ENCODE measurements at places on chromosomes 3 and 15.
A peak's percentile ranks its signal among the peaks of the same experiment; 100 is the strongest.

DNA sequence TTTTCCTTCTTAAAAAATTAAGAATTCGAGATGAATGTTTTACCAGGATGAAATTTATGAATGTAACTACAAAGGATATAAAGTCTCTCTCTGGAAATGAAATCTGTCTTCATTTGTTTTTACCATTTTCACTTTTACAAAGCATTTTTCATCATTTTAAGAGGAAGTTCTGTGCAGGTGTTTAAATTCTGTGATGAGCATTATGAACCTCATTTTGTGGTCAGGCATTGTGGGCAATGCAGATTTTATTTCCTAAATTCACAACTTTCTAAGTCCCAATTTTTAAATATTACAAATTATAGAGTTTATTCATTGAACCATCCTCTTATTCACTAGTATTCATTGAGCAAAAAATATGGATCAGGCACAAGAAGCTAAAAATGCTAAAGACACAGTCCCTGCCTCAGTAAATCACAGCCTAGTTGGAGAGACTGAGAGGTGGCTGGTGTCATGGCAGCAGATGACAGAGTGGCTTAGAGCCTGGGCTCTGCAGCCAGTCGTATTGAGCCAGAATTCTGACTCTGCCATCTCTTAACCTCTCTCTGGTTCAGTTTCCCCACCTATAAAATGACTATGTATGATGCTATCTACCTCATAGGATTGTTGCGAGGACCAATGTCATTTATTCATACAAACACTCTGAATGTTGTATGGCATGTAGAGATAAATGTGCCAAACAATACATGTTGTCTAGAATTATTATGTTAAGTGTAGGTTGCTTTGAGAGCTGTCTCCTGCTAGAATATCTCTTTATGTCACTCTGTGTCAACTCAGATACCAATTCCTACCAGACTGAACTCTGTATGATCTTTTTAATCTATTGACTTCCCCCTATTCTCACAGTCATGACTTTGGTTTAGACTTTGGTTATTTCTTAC is 7.5 kb upstream of the TGFBR2 start:
- DNase-seq, result no peak

DNA sequence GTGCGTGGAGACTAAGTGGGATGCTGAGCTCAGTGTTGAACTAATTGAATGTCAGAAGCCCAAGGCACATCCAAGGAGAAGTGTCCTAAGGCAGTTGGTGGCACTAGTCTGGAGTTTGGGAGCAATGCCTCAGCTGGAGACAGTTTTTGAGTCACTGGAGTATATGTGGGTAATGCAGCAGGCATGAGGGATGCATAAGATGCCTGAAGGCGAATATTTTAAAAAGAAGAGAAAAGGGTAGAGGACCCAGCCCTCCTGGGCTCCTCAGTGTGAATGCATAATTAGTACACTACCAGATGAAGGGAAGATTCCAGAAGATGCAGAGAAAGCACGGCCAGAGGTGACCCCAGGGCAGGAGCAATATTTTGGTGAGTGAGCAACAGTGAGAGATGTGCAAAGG is 25.1 kb upstream of the PROK2 start:
- DNase-seq, result no peak

DNA sequence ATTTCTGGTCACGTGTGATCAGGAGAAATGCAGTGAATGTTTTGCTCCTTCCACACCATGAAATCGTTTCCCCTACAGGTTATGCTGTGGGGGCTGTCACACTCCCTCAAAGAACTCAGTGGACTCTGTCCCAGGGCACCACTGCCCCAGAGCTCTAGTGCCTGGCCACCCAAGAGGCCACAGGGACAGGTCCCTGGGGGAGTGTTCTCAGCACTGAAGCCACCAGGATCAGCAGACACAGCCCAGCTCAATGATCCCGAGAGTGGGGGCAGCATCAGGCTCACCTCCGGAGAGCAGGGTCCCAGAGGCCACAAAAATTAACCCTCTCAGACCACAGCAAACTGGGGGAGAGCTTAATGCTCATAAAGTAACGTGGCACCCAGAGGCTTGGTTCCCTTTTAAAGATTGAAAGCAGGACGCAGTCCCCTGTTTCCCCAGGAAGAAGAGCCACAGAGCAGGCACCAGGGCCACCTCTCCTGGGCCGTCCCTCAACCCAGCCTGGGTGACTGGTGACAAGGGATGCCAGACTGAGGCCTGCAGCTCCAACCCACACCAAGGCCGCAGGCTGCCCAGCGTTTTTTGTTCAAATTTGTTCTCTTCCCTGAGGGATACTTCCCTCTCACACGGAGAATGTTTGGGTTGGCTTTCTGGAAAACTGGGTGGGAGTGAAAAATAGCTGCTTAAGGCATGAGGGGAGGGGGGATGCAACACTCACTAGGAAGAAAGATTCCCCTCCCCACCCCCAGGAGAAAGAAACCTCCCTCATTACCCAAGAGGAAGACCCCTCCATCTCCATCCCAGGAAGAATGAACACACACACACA is 123.3 kb upstream of the IGF1R start:
- no peak for DNase-seq

DNA sequence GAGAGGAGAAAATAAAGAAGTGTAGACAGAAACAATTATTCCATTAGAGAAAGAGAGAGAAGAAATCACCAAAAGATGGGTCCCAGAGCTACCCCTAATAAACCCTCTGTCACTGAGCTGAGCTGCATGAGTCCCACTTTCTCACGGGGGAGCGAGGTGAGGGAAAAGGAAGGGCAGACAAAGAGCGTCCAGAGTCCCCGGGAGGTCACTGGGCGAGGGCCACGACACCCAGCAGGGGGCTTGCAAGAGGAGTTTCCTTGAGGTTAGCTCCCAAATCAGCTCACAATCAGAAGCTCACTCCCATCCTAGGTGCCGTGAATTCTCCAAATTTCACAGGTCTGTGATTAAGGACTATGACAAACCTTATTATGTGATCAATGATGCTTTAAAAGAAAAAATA is 62.3 kb downstream of the XXYLT1 start:
- DNase-seq, result no peak

DNA sequence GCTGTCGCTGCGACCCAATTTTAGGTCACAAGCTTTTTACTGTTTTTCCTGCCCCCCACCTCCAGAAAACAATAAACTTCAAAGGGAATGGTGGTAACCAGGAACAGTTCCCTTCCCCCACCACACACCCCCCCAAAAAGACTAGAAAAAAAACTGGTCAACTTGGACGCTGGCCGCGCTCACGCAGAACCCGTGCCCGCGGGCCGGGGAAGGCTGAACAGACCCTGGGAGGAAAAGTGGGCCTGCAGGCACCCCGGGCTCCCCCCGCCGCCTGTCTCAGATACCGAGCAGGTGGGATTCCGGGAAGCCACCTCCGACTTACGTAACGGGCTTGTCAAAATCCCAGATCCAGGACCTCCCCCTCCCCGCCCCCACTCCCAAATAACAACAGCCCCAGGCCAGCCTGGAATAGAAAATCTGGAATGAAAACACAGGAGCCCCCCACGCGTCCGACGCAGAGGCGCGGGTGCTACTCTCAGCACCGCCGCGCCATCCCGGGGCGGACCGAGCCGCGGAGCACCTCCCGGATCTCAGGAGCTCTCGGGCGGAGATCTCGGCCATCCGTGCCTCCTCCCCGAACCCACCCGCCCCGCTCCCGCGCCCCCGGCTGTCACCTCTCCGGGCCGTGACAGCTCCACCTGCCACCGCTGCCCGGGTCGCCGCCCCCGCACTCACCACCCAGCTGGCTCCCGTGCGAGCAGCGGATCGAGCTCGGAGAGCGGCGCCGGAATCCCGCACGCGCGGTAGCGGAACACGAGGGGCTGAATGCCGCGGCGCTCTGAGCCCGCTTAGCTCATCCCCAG is 557 bp downstream of the DENND4A start:
- DNase-seq, result peak; percentile 64

DNA sequence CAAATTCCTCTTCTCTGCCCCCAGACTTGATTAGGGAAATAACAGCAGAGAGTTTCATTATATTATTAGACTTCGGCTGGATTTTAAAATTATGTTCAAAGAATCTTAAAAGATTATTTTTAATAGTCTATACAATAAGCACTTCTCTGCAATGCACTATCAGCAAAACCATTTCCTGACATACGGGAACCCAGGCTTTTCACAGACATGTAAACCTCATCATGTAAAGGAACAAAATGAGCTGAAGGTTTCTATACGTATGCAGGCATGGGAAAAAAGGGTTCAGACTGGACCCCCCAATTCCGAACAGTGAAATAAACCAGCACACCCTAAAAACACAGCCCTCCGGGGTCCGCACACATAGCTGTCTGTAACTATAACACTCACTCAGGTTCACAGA is 77.5 kb upstream of the LMOD3 start:
- no peak for DNase-seq

DNA sequence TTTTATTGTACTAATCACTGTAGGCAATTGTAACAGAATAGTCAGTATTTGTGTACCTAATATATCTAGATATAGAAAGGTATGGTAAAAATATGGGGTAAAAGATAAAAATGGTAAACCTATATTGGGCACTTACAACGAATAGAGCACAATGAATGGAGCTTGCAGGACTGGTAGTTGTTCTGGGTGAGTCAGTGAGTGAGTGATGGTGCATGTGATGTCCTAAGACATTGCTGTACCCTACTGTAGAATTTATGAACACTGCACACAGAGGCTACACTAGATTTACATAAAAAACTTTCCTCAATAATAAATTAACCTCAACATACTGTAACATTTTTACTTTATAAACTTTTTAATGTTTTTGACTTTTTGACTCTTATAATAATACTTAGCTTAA is 274.3 kb upstream of the PPP2R3A start:
- DNase-seq, result no peak

All from activated naive CD8-positive, alpha-beta T cell treated with anti-CD3 and anti-CD28 coated beads for 36 hours (primary cell).